ENCODE measurements at places on chromosomes 5 and 9. TPM values are rescaled to one million over a fixed set of nuclear protein-coding genes. Genes with fewer than 3 reads are reported as not detected.

- DNase-seq, result no peak
Measured at GRCh38 chr5:76408104-76408654, 5.1 kb downstream of the IQGAP2 start.

The C9orf57 gene
- not detected for total RNA-seq

- DNase-seq, result no peak
Measured at GRCh38 chr9:132726576-132727130, 56.4 kb downstream of the GTF3C4 start.

GRCh38 chr5:157245476-157245875 is 20.4 kb upstream of the CYFIP2 start:
- no peak for DNase-seq

The MOB3B gene
- total RNA-seq, result 22.7 TPM

GRCh38 chr9:108636013-108636412 is 219.8 kb downstream of the ACTL7B start:
- DNase-seq, result no peak

The NR5A1 gene
- not detected for total RNA-seq

DNA sequence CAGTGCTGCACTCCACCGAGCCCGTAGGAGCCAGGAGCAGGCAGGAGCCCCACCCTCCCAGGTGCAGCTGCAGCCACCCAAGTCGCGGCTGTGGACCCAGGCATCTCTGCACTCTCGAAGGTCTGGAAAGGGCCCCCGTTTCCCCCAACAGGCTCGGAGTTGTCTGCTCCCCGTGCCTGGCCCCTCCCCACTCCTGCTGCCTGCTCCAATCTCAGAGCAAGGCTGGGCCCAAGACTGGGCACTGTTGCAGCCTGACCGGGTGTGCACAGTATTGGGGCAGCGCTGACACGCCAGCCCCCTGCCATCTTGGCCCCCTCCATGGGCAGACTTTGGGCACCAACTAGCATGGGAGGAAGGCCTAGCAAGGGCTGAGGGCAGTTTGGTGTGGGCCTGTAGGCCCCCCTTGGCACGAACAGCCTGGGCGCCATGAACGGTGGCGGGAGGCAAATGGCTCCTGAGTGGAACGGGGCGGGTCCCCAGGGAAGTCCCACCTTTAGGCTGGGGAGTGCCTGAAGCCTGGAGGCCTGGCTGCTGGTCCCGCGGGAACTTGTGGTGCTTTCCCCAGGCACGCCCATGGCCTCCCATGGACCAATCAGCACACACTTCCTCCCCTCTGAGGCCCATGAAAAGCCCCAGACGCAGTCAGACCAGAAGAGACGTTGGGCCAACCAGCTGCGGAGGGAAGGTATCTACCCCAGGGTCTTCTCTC is 60.4 kb downstream of the PSAT1 start:
- no peak for DNase-seq

The CEP120 gene
- total RNA-seq, result 22.3 TPM

The GABRA6 gene
- total RNA-seq, result not detected

DNA sequence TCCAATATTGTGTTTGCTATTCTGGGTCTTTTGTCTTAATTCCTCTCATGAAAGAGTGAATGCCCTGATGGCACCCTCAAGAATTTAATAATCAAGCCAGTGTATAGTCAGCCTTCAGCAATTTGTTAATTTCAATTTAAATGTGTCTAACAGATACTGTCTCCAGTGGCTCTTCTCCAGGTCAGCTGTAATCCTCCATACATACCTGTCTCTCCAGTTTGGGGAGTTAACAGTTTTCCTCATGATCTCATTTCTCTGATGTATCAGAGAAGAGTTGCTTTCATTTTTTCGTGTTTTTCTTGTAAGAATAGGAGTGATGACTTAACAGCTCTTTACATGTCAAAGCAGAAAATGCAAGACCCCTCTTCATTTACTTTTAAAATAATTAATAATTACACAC is 500.3 kb upstream of the RORB start:
- no peak for DNase-seq

The DAPK1 gene
- total RNA-seq, result 196 TPM

DNA sequence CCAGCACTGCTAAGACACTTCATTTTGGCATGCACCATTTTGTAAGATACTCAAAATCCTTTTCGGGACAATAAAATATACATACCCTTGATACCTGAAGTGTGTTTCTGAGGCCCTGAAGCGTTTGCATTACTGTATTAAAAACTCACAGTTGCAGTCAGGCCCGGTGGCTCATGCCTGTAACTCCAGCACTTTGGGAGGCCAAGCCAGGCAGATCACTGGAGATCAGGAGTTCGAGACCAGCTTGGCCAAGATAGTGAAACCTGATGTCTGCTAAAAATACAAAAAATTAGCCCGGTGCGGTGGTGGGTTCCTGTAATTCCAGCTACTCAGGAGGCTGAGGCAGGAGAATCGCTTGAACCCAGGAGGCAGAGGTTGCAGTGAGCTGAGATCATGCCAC is 2.5 kb upstream of the EIF4EBP3 start:
- DNase-seq, result no peak

The FSD1L gene
- 7.2 TPM for total RNA-seq

DNA sequence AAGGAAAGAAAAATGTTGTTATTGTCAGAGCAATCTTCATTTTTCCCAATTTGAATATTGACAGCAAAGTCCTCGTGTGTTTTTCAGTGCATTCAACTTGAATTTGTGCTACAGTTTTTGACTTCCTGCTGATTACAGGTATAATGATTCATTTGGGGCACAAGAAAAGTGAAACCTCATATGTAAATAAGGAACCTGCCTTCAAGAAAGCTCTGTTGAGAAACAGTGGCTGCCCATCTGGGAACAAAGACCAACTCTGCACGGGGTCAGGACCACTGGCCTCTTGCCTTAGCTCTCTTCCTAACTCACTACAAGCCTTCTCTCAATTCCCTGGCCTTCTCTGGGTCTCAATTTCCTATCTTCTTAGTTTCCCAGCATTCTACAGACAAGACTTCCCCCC is 21.0 kb downstream of the TIMD4 start:
- DNase-seq, result no peak

DNA sequence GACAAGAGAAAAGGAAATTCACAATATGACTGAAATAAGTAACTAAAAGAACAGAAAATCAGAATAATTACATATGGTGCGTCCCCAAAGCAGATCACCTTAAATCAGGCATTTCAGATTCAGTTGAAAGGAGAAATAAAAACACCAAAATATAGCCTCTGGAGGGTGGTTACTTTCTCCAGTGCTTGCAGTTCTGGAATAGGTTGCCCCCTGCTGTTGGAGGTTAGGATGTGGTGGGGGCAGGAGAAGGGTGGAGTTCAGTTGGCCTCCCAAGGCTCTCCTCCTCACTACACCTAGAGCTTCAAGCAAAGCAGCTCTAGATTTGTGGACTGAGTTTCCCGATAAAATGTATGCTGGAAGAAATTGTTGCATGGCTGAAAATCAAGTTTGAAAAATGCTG is 338.2 kb upstream of the TLE4 start:
- no peak for DNase-seq

DNA sequence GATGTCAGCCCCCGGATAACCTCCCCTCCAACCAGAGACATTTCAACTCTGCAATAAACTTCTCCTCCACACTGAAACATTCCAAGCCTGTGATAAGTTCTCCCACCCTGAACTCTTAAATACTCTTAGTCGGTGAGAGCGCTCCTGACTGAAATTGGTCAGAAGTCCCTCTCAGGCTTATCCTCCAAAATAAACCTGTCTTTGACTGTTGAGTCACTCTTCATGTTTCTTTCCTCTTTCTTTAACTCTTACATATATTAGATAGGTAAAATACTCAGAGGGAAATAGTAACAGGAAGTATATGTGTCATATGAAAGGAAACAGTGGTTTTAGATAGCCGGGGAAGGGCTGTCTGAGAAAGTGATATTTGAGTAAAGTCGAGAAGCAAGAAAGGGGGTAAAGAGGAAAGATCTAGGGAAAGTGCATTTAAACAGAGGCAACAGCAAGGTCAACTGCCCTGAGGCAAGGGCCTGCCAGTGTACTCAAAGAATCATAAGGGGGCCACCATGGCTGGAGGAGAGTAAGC is 11.0 kb upstream of the FAM81B start:
- no peak for DNase-seq

DNA sequence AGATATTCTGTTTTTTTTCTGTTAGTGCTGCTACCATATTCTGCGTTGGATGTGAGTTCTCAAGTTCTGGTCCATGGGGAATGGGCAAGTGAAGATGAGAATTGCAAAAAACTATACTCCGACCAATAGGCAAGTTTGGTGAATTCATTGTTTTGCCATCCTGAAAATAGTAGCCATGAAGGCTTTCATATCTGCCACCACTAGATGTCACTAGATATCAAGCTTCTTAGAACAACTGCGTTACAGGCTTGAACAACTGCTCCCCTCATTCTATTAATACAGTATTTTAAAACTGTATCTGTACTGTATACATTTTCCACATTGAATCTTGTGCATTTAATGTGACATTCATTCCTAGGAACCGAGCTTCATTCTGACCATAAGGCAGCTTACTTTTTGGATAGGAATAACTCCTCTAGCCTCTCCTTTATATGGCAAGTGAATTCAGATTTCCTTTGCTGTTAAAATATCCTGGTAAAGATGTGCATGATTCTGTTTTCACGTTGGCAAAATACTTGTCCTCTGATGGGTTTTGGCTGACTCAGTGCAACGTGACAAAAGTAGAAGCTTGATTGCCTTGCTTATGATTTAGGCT is 163.6 kb downstream of the SREK1 start:
- DNase-seq, result no peak

The ZNF618 gene
- total RNA-seq, result 10.2 TPM

The BRD8 gene
- total RNA-seq, result 56.9 TPM

- DNase-seq, result no peak
Measured at GRCh38 chr5:142894749-142895148, 124.6 kb downstream of the ARHGAP26 start.

GRCh38 chr5:72296256-72296655 is 23.8 kb downstream of the MRPS27 start:
- DNase-seq, result no peak

DNA sequence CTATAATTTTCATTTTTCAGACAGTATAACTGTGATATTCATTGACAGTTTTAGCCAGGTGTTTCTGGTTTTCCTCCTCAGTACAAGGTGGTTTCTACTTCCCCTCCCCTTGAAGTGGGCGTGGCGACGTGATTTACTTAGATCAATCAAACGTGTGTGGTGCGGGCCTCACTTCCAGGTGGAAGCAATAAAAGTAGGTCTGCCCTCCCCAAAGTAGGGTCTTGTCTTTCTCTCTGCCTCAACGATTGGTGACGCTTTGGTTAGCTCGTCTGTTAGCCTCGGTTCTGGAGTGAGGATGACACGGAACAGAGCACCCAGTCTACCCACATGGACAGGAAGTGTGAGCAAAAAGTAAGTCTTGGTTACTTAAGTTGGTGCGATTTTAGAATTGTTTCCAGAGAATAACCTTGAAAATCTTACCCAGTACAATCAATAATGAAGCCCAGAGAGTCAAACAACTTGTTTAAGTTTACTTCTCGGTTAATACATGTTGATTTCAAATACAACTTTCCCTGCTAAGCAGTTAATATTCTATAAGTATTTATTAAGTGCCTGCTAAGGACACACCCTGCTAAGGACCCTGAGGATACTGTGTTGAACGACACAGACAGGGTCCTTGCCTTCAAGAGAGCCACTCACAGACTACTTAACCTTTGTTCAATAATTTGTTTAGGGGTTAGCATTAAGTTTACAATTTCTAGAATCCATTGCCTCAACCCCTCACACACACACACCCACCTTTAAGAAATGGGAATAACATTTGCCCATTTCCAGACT is 48.4 kb downstream of the COX7C start:
- no peak for DNase-seq

The CDH6 gene
- 7.2 TPM for total RNA-seq

The RNF180 gene
- 12.2 TPM for total RNA-seq

The TLX3 gene
- total RNA-seq, result not detected

- no peak for DNase-seq
Measured at GRCh38 chr9:36134761-36135505, 1.6 kb upstream of the GLIPR2 start.

- DNase-seq, result no peak
Measured at GRCh38 chr5:39721394-39721793, 296.6 kb upstream of the DAB2 start.

DNA sequence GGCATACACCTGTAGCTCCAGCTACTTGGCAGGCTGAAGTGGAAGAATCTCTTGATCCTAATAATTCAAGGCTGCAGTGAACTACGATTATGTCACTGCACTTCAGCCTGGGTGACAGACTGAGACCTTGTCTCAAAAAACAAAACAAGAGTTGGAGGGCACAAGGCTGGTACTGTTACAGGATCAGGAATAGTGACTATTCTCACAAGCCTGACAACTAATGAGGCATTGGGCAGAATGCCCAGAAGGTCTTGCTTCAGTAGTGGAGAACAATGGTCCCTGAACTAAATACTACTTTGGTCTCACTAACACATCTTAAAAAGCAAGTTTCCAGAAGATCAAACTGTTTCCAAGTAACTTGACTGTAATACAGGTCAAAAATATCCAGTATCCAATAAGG is 182.9 kb upstream of the RFX3 start:
- DNase-seq, result no peak

The CER1 gene
- total RNA-seq, result not detected

DNA sequence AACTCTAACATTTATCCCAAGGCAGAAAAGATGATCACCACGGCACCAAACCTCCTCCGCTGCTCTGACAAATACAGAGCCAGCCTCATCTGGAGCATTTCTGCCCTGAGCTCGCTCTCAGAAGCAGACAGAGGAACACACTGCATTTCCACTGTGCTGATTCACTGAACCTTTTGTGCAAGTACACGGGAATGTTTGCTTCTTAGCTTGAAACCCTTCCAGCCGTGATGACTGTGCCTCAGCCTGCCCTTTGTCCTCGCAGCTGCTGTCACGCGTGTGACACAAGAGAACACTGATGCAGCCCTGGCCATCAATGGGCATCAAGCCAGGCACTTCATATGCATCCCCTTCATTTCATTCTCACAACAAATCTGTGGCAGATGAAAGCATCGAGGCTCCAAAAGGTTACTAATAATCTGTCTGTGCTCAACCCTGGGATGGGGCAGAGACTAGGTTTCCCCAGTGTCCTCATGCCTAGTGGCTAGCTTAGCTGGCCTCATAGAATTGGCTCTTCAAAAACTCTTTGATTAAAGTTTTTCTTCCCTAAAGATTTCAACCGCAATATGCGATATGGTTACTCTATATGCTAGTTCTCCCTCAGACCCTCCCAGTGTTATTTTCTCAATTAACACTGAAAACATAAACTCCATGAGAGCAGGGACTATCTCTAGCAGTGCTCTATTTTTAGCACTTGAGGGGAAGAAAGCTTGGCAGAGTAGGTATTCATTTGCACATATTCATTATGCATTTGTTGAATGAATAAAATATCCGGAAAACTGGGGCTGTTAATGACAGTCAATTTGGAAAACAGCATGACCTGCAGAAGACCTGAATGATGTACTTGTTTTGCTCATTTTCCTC is 7.3 kb downstream of the CDC14B start:
- no peak for DNase-seq

DNA sequence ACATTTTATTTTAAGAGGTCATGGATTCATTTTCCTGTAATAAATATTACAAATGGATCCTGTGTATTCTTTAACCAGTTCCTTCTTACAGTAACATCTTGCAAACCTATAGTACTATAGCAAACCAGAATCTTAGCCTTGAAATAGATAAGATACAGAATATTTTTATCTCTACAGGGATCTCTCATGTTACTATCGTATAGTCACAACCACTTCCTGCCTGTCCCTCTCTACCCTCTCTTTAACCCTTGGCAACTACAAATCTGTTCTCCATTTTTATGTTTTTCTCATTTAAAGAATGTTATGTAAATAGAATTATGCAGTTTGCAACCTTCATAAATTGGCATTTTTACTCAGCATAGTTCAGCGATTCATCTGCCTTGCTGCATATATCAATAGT is 454.0 kb downstream of the DIRAS2 start:
- DNase-seq, result no peak
